ENCODE measurements at places on chromosomes 7 and 10. TPM values are rescaled to one million over a fixed set of nuclear protein-coding genes. Genes with fewer than 3 reads are reported as not detected.

ITPRIP gene
- 1.3 TPM for total RNA-seq

PPP1R3C gene
- 5.2 TPM for total RNA-seq

CCZ1B gene
- total RNA-seq, result 77.7 TPM

CPA2 gene
- not detected for total RNA-seq

LRMDA gene
- not detected for total RNA-seq

ZNF680 gene
- total RNA-seq, result 18.0 TPM

CALML3 gene
- total RNA-seq, result not detected

EFCAB10 gene
- total RNA-seq, result not detected

GATA3 gene
- 0.21 TPM for total RNA-seq

MLXIPL gene
- not detected for total RNA-seq

C7orf57 gene
- total RNA-seq, result 0.06 TPM

C10orf67 gene
- not detected for total RNA-seq

FAM25A gene
- total RNA-seq, result not detected

RAB19 gene
- total RNA-seq, result not detected

PRXL2A gene
- total RNA-seq, result 14.2 TPM

GPR85 gene
- 2.7 TPM for total RNA-seq

SAP25 gene
- not detected for total RNA-seq

GRID2IP gene
- total RNA-seq, result not detected

AKR1B1 gene
- total RNA-seq, result 288 TPM

ZNF488 gene
- 0.53 TPM for total RNA-seq

HSPA12A gene
- 5.4 TPM for total RNA-seq

NRP1 gene
- total RNA-seq, result 39.6 TPM

CC2D2B gene
- total RNA-seq, result not detected

CPA4 gene
- 22.7 TPM for total RNA-seq

TRIL gene
- total RNA-seq, result not detected

LRIT1 gene
- total RNA-seq, result not detected

FBXW4 gene
- total RNA-seq, result 7.7 TPM

FAM237B gene
- total RNA-seq, result not detected

ST8SIA6 gene
- total RNA-seq, result 0.14 TPM

ZNF277 gene
- total RNA-seq, result 33.9 TPM

NPC1L1 gene
- not detected for total RNA-seq

OR13A1 gene
- total RNA-seq, result not detected

SPDYE5 gene
- total RNA-seq, result not detected

PRRT4 gene
- 0.21 TPM for total RNA-seq

SYT15 gene
- total RNA-seq, result 0.17 TPM

AKR1C8 gene
- 0.12 TPM for total RNA-seq

PNLIPRP2 gene
- not detected for total RNA-seq

LMTK2 gene
- total RNA-seq, result 7.1 TPM

TMEM209 gene
- total RNA-seq, result 20.2 TPM

STEAP1 gene
- total RNA-seq, result 31.3 TPM

CCDC71L gene
- 26.6 TPM for total RNA-seq

HILPDA gene
- 11.3 TPM for total RNA-seq

Data from H4 (cell line).